ENCODE measurements at places on chromosomes 1 and 21. TPM values are rescaled to one million over a fixed set of nuclear protein-coding genes. Genes with fewer than 3 reads are reported as not detected.
A peak's percentile ranks its signal among the peaks of the same experiment; 100 is the strongest.

Gene TMEM240
- total RNA-seq, result 9.4 TPM

Gene ACOT7
- total RNA-seq, result 15.0 TPM

Gene MROH9
- total RNA-seq, result not detected

DNA sequence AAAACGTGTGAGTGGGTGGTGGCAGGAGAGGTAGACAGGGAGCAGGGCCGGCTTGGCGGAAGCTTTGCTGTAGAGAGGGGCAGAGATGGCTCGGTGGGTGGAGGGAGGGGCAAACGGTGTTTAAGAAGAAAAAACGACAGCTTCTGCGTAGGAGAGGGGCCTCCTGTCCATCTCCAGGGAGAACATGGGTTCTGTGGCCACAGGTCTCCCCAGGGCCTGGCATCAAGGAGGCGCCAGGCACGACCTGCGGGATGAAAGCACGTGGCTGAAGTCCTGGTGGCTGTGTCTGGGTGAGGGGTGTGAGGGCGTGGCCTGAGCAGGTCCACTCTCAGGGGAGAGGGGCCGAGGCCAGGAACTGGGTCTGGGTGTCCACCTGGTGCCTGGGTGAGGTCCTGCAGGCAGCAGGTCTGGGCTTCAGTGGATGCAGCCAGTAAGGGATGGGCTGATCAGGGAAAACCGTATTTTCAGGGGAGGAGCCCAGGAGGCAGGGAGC lies 940 bp upstream of the PRKCZ start:
- H3K27ac ChIP-seq, result no peak overlapping the region
- H3K4me3 ChIP-seq, result peak overlapping the region; percentile 53
- H3K27me3 ChIP-seq, result peaks cover 35% of the 10 kb centered on the region
- H3K36me3 ChIP-seq, result no peaks in the 10 kb centered on the region
- H3K4me1 ChIP-seq, result peaks cover 46% of the 10 kb centered on the region

GRCh38 chr1:108046026-108046425 lies 81.0 kb upstream of the VAV3 start:
- no peak overlapping the region for H3K4me3 ChIP-seq
- no peaks in the 10 kb centered on the region for H3K27me3 ChIP-seq
- no peak overlapping the region for H3K27ac ChIP-seq
- DNase-seq, result no peak

- H3K27ac ChIP-seq, result no peak overlapping the region
- H3K4me1 ChIP-seq, result no peaks in the 10 kb centered on the region
- no peak overlapping the region for H3K4me3 ChIP-seq
- H3K36me3 ChIP-seq, result no peaks in the 10 kb centered on the region
These were observed 17.0 kb downstream of the TNNT2 start for GRCh38 chr1:201360486-201360885.

DNA sequence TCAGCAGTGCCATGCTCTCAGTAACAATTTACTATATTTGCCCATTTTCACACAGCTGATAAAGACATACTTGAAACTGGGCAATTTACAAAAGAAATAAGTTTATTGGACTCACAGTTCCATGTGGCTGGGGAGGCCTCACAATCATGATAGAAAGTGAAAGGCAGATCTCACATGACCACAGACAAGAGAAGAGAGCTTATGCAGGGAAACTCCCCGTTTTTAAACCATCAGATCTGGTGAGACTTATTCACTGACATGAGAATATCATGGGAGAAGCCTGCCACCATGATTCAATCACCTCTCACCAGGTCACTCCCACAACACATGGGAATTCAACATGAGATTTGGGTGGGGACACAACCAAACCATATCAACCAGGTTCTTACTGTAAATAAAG lies 112.1 kb upstream of the C1orf87 start:
- H3K4me3 ChIP-seq, result no peak overlapping the region
- H3K36me3 ChIP-seq, result no peaks in the 10 kb centered on the region
- no peak overlapping the region for H3K27ac ChIP-seq
- no peak for DNase-seq
- H3K27me3 ChIP-seq, result no peaks in the 10 kb centered on the region
- no peaks in the 10 kb centered on the region for H3K4me1 ChIP-seq

GRCh38 chr1:47682198-47682597 lies 244.4 kb downstream of the FOXD2 start:
- no peaks in the 10 kb centered on the region for H3K36me3 ChIP-seq
- H3K4me1 ChIP-seq, result no peaks in the 10 kb centered on the region
- no peaks in the 10 kb centered on the region for H3K27me3 ChIP-seq
- no peak overlapping the region for H3K27ac ChIP-seq

DNA sequence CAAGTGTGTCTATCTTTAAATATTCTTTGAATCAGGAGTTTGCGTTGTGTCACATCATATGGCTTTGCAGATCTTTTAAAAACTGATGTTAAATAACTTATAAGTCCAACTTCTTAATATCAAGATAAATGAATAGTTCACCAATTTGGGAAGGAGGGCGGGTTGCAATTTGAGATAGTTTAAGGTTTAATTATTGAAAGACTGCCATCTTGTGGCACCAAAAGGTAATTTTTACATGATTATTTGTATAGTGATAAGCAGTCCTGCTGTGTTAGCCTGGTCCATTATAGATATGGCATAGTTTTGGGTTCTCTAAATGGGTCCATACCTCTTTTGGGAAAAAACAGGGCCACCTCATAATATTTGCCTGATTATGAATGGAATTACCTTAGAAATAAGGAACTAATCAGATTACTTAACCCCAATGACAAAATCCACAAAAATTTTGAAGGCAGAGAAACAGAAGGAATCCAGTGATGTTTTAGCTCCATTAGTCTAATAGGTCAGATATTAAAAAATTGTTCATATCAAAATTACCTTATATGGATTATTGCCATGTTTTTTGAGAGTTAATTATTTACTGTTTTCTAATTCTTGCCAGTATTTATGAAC lies 64.3 kb downstream of the PRKAA2 start:
- no peak for DNase-seq
- peaks cover 17% of the 10 kb centered on the region for H3K4me1 ChIP-seq
- H3K27ac ChIP-seq, result no peak overlapping the region
- H3K4me3 ChIP-seq, result no peak overlapping the region
